ENCODE measurements at places on chromosomes 5 and 9. TPM values are rescaled to one million over a fixed set of nuclear protein-coding genes. Genes with fewer than 3 reads are reported as not detected.

GRCh38 chr5:120697147-120697546 is 233.0 kb downstream of the PRR16 start:
- DNase-seq: no peak

The STK32A gene
- total RNA-seq: 0.17 TPM

The NUDT12 gene
- total RNA-seq: 18.5 TPM

GRCh38 chr9:71506821-71507220 is 261.5 kb downstream of the CEMIP2 start:
- peak; percentile 46 for DNase-seq

The RANBP17 gene
- not detected for total RNA-seq
